IMR-90 (cell line): ENCODE measurements at places on chromosomes 7 and 10. TPM values are rescaled to one million over a fixed set of nuclear protein-coding genes. Genes with fewer than 3 reads are reported as not detected.
A peak's percentile ranks its signal among the peaks of the same experiment; 100 is the strongest.

DNA sequence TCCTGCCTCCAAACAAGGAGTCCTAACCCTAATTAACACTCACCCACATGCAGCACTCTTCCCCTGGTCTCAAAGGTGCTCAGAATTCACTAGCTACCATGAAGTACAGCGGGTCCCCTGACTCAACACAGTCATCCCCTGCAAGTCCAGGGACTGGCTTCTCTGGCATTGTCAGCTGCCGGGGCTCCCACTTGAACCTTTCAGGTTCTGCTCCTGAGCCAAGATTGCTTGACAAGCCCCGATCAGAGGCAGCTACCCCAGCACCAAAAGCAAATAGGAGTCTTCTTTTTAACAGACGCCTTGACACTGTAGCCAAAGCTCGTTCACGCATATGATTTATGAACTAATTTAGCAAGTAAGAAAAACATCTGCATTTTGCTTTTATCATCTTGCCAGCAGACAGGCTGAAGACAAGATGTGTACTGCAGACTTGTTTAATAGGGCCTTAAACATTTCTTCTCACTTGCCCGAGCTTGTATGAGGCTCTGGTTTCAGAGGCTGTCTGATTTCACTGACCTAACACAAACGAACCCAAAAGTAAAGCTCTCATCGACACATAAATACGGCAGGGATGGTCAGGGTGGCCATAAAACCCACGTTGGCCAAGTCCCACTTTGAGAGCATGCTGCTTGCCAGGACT, 67.6 kb upstream of the ADAM12 start:
- H3K27me3 ChIP-seq: peaks cover 7% of the 10 kb centered on the region
- H3K27ac ChIP-seq: no peak overlapping the region
- no peaks in the 10 kb centered on the region for H3K36me3 ChIP-seq
- H3K4me3 ChIP-seq: no peak overlapping the region
- DNase-seq: no peak
- H3K4me1 ChIP-seq: peaks cover 1% of the 10 kb centered on the region; the same call in 1 of the 2 replicates

DNA sequence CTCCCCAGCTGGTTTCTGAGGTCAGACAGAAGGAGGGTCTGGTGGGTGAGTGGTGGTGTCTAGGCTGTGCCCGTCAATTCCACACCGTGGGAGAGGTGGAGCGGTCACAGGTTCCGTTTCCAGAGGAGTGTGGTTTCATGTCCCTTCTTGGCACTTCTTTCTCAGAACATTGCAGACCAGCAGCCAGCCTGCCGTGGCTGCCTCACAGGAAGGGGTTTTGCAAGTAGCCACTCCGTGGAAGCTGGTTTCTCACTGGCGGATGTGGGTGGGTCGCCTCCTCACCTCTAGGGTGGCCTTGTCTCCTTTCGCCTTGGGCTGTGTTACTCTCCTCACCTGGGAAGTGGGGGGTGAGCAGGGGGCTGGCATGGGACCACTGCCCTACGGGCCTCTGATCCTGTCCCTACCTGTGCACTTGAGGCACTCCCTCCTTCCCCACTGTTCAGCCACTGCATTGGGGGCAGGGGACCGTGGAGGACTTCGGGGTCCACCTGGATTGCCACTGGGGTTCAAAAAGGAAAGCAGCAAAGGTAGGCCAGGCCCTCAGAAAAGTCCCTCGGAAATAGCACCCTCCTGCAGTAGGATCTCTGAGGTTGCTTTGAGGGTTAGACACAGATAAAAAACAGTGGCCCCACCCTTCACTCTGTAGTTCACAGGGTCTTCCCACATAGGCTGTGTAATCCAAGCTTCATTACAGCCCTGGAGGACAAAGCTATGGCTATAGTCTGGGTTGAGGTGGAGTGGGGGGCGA, 33.9 kb downstream of the TSPAN14 start:
- peaks cover 2% of the 10 kb centered on the region for H3K4me1 ChIP-seq
- H3K4me3 ChIP-seq: no peak overlapping the region
- peaks cover 18% of the 10 kb centered on the region for H3K36me3 ChIP-seq
- H3K27ac ChIP-seq: no peak overlapping the region
- H3K27me3 ChIP-seq: no peaks in the 10 kb centered on the region
- no peak for DNase-seq

- peaks cover 2% of the 10 kb centered on the region for H3K4me1 ChIP-seq
- peaks cover 2% of the 10 kb centered on the region; the same call in 1 of the 2 replicates for H3K27me3 ChIP-seq
- H3K27ac ChIP-seq: no peak overlapping the region
- no peak overlapping the region for H3K4me3 ChIP-seq
- H3K36me3 ChIP-seq: peaks cover 1% of the 10 kb centered on the region; the same call in 1 of the 2 replicates
- DNase-seq: no peak
Observed at GRCh38 chr10:101029520-101030295, 1.2 kb downstream of the PDZD7 start.

- DNase-seq: peak; percentile 91
- no peaks in the 10 kb centered on the region for H3K36me3 ChIP-seq
- H3K27me3 ChIP-seq: peaks cover 30% of the 10 kb centered on the region
- H3K27ac ChIP-seq: peak overlapping the region; percentile 73; the same call in 1 of the 2 replicates
Observed at GRCh38 chr7:43535810-43536585, 46.9 kb upstream of the STK17A start.

DNA sequence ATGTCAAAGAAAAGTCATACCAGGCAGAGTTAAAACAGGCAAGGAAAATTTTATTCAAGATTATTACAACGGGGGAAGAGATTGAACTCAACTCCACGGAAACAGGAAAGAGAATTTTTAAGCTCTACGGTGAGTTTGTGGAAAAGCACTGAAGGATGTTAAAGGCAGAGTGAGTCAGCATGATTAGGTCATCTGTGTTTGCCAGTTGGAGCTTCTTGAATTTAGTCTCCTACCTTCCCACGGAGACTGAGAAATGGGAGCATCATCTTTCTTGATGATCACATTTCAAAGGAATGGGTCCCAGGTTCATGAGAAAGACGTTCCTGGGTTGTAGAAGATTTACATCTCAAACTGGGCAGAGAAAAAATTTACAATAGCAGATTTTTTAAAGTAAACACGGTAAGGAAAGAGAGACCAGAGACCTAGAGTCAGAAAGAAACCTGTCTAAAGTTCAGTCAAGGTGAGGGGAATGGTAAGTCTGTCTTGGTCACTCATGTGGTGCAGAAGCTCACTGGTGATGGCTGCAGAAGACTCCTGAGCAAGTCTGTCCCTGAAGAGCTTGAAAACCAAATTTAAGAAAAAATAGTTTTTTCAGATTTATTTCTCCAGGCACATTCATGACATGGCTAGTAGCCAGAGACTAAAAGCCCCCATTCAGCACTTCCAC, 516.9 kb upstream of the LRRN3 start:
- H3K27ac ChIP-seq: peak overlapping the region; percentile 95
- H3K4me3 ChIP-seq: no peak overlapping the region
- H3K4me1 ChIP-seq: peaks cover 11% of the 10 kb centered on the region
- peak; percentile 99 for DNase-seq
- H3K36me3 ChIP-seq: no peaks in the 10 kb centered on the region

DNA sequence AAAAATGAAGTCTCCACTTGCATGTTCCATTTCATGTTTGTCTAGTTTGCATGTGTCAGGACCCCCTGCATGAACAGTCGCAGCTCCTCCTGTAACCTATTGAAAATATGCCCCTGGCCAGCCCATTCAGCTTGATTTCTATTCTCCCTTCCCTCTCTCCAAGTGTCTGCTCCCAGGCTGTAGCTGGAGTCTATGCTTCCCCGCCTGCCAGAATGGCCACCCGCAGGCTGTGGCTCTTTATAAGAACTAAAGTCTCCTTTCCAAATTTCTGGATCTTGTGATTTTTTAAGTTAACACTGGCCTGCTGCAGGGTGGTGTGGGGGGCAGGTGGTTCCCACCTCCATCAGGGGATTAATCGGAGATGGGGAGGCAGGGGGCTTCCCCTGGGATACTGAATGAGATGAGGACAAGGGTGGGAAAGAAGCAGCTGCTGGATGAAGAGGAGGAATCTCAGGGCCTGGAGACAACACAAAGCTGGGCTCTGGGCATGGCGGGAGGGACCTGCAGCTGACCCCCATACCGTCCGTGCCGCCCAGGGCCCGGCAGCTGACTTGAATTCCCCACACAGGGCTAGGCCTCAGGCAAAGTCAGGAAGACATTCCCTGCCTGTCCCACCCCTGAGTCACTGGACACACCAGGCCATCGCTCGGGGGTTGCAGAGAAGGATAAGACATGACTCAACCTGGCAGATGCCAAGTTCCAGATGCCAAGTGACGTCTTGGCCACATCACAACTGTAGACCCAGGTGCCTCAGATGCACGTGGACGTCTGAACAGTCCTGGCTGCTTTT, 399.5 kb upstream of the FOXK1 start:
- no peaks in the 10 kb centered on the region for H3K36me3 ChIP-seq
- H3K4me3 ChIP-seq: no peak overlapping the region
- no peaks in the 10 kb centered on the region for H3K4me1 ChIP-seq
- no peak overlapping the region for H3K27ac ChIP-seq

GRCh38 chr7:157088136-157088535, 50.6 kb upstream of the UBE3C start:
- no peak overlapping the region for H3K27ac ChIP-seq
- DNase-seq: no peak
- H3K36me3 ChIP-seq: no peaks in the 10 kb centered on the region
- H3K4me1 ChIP-seq: no peaks in the 10 kb centered on the region
- H3K4me3 ChIP-seq: no peak overlapping the region

DNA sequence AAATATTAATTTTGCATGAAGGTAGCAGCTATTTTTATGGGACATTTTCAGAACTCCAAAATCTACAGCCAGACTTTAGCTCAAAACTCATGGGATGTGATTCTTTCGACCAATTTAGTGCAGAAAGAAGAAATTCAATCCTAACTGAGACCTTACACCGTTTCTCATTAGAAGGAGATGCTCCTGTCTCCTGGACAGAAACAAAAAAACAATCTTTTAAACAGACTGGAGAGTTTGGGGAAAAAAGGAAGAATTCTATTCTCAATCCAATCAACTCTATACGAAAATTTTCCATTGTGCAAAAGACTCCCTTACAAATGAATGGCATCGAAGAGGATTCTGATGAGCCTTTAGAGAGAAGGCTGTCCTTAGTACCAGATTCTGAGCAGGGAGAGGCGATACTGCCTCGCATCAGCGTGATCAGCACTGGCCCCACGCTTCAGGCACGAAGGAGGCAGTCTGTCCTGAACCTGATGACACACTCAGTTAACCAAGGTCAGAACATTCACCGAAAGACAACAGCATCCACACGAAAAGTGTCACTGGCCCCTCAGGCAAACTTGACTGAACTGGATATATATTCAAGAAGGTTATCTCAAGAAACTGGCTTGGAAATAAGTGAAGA, 112.3 kb downstream of the CFTR start:
- H3K4me1 ChIP-seq: no peaks in the 10 kb centered on the region
- DNase-seq: no peak
- H3K4me3 ChIP-seq: no peak overlapping the region
- no peaks in the 10 kb centered on the region for H3K36me3 ChIP-seq
- H3K27ac ChIP-seq: no peak overlapping the region
- no peaks in the 10 kb centered on the region for H3K27me3 ChIP-seq

DNA sequence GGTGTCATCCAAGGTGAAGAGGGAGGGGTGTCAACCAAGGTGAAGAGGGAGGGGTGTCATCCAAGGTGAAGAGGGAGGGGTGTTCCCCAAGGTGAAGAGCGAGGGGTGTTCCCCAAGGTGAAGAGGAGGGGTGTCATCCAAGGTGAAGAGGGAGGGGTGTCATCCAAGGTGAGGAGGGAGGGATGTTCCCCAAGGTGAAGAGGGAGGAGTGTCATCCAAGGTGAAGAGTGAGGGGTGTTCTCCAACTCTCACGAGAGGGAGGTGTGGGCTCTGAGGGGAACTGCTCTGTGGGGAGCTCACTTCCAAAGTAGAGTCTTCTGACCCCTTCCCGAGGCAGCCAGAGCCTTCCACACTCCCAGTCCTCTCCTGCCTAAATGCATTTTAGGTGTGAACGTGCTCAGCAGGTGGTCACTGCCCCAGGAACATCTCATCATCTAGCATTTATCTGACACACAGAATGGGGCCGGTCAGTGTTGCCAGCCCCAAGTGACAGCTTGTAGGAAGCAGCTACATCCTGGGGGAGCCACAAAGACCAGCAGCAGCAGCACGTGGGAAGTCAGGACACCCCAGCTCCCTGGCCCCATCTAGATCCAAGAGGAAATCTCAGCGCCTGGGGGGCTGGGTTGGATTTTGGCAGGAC, 323.8 kb downstream of the GLRX3 start:
- no peak for DNase-seq
- no peaks in the 10 kb centered on the region for H3K36me3 ChIP-seq
- H3K4me1 ChIP-seq: no peaks in the 10 kb centered on the region
- H3K27me3 ChIP-seq: no peaks in the 10 kb centered on the region
- no peak overlapping the region for H3K4me3 ChIP-seq

GRCh38 chr7:147775516-147776284, 814.9 kb upstream of the C7orf33 start:
- H3K27me3 ChIP-seq: no peaks in the 10 kb centered on the region
- no peaks in the 10 kb centered on the region for H3K36me3 ChIP-seq
- no peak for DNase-seq
- H3K4me1 ChIP-seq: no peaks in the 10 kb centered on the region
- H3K27ac ChIP-seq: no peak overlapping the region

- H3K27ac ChIP-seq: no peak overlapping the region
- H3K4me3 ChIP-seq: no peak overlapping the region
- no peak for DNase-seq
- no peaks in the 10 kb centered on the region for H3K36me3 ChIP-seq
- no peaks in the 10 kb centered on the region for H3K27me3 ChIP-seq
- peaks cover 4% of the 10 kb centered on the region; the same call in 1 of the 2 replicates for H3K4me1 ChIP-seq
Observed at GRCh38 chr7:33053721-33054120, 8.9 kb downstream of the NT5C3A start.

DNA sequence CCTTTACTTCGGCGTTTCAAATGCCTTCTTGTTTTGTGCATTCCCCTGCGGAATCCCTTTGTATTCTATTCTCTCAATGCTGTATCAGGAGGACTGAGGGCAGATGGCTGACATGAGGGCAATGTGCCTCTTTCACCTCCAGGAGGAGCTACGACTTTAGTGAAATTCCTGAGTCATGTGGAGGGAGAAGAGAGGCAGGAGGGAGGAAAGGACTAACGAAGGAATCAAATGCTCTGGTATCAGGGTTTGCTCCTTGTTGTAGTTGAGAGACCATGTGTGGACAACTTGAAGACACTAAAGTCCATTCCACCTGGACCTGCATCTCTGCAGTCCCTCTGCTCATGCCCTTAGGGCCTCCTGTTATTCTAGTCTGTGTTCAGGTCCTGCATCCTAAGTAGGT, 40.2 kb upstream of the PRSS58 start:
- no peak overlapping the region for H3K27ac ChIP-seq
- no peak overlapping the region for H3K4me3 ChIP-seq
- DNase-seq: no peak
- H3K36me3 ChIP-seq: no peaks in the 10 kb centered on the region
- no peaks in the 10 kb centered on the region for H3K4me1 ChIP-seq

Gene ADRA2A
- total RNA-seq: not detected in 2 replicates

Gene EVX1
- total RNA-seq: not detected in 2 replicates

Gene NAT16
- not detected in 2 replicates for total RNA-seq

Gene HIBADH
- total RNA-seq: 36.6 and 45.5 TPM in 2 replicates

Gene LAMB1
- 117 TPM in 2 replicates for total RNA-seq

Gene AGR2
- not detected in 2 replicates for total RNA-seq

Gene DUSP5
- total RNA-seq: 42.1 and 55.3 TPM in 2 replicates

Gene ICA1
- not detected in 2 replicates for total RNA-seq

Gene PCDH15
- total RNA-seq: not detected in 2 replicates
